ENCODE measurements at places on chromosomes 4 and X.

DNA sequence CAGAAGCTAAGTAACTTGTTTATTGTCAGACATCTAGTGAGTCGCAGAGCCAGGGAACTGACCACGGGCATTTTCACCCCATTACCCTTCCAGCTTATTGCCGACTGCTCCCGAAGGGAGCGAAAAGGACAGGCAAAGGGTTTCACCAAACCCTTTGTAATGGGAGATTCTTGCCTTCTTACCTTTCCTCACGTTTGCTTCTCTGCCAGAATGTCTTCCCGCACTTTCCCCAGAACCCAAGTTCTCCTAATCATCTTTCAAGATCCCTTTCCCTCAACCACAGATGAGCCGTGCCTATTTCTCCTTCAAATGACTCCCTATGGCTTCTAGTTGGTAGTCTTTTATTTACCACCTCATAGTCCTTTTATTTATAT is 520 bp upstream of the SRP72 start:
- DNase-seq, result no peak

- DNase-seq, result no peak
Observed at GRCh38 chr4:122285285-122285684, 93.5 kb upstream of the ADAD1 start.

- DNase-seq, result no peak
Observed at GRCh38 chr4:184538023-184538599, 63.8 kb upstream of the IRF2 start.

GRCh38 chrX:32514986-32515385 is 696.4 kb downstream of the DMD start:
- DNase-seq, result no peak

GRCh38 chrX:49269767-49270248 is at the start of gene PPP1R3F:
Gene PPP1R3F (plus strand): TSS chrX:49269793. CDS start chrX:49269870, 77 bp downstream.
- no peak for DNase-seq

DNA sequence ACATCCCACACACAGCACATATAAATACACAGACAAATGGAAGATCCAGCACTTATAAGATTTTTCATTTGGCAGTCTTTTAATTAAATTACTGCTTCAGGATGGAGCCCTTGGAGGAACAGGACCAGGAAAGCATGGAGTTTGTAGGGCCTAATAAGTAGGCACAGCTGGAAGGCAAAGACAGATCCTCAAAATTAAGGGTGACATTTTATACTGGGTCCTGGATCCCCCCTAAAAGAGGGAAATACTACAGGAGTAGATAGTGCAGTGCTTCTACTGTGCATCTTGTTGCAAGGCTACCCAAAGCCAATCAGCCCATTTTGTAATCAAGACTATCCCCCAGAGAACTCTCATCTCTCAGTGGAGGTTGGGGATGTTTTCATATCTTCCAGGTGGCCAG is 1860.7 kb upstream of the PCDH10 start:
- no peak for DNase-seq

GRCh38 chr4:144480068-144480467 is 165.9 kb upstream of the HHIP start:
- no peak for DNase-seq

DNA sequence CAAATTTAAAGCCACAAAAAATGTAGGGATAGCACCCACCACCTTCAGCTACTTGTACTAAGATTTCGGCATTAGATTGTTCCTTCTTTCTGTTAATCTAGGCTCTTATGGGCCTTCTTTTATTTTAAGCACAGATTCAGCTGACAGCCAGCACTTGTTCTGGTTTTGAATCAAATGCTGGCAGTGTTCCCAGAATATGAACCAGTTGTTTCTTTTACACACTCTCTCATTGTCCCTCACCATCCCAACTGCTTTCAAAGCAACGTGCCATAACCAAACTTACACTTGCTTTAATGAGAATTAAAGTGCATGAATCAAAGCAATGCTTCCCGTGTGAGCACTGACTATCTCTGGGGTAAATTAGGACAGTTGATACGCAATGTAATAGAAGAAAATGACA is 744.5 kb upstream of the FAM241A start:
- no peak for DNase-seq

- DNase-seq, result no peak
Observed at GRCh38 chrX:24147165-24147564, 2.4 kb upstream of the ZFX start.

All from cortex of kidney (tissue), 1 donor.